ENCODE measurements at places on chromosomes 2 and 18.

DNA sequence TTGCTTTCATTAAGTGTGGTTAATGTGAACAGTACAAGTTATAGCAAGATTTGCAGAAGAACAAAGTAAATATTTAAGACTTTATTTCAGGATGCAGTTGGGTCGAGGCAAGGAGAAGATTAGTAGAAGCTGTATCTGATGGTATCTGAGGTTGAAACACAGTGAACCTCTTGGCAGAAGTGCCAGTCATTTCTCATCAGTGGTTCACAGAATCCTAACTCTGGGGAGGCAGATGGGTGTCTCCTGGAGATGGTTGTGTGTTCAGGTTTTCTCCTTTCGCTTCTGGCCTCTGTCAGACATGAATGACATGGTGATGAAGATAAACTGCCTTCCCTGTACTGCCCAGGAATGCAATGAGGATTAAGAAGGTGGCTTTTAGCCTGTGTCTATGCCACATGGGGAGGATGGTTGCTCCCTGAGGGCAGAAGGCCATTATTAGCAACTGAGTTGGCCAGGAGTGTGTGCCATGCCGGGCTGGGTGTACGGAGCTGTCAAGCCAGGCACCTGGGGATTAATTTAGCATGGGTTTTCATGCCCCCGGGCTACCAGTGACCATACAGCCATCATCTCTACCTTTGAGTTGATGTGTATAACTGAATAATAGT lies 28.0 kb downstream of the MGAT5 start:
- no peak for DNase-seq

DNA sequence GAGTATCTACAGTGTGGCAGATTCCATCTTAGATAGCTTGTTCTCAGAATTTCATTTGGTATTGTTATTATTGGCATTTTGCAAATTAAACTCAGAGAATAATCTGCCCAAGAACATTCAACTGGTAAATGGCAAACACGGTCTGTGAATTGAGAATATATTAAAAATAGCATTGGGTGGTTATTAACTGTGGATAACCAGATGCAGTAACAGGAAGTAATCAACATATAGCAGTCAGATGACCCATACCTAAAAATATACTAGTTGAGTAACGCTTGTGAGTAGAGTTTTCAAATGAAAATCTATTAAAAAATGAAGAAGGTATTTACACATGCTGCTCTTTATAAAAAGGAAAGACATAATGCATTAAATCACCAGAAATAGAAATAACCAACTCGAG lies 129.5 kb downstream of the ZNF804A start:
- no peak for DNase-seq

DNA sequence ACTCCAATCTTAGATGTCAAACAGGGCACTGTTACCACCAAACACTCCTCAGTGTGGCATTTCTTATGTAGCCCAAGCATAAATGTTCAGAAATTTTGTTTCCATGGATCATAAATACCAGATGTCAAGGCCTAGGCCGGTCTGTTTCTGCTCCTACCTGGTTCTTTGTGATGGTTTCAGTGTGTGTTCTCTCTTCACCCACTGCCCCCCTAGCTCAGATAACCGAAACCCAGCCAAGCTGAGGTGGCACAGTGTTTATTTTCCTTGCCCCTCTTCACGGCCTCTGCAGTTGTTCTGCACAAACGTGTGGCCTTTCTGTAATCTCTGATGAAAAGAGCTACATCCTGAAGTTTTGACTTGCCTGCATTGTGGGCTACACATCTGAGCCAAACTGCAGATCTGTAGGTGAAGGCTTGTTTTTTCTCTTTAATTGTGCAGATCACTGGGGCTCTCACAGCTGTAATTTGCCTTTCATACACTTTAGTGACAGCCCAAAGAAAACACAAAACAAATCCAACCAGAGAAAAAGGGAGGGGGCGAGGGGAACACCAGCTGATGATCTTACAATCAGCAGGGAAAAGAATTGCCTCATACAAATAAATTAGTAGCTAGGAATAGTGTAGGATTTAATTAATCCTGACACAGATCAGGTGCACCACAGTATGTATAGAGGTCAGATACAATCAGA lies 99.1 kb downstream of the NRP2 start:
- no peak for DNase-seq

DNA sequence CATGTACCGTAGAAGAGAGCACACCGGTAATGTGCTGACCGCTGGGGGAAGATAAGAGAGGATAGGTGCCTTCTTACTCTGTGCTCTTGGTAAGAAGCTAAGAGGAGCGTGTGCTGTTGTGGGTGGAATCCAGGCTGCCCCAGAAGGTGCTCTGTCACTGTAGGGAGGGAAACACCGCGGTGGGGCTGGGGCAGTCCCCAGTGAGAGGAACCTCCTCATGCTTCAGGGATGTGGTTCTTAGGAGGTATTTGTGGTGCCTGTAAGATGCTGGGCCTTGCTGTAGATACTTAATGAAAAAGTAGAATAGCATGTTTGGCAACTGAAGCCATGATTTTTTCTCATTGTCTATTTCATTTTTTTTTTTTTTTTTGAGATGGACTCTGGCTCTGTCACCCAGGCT lies 1.1 kb downstream of the COLEC11 start:
- DNase-seq, result no peak

- no peak for DNase-seq
These were observed 269.4 kb upstream of the NRXN1 start for GRCh38 chr2:51301381-51301780.

- DNase-seq, result peak; percentile 61
These were observed at the start of gene ZSWIM2 for GRCh38 chr2:186848873-186849578. TSS of gene ZSWIM2 (minus strand) at chr2:186849170. CDS start at chr2:186849130, 40 bp downstream.

- DNase-seq, result peak; percentile 9
These were observed 94.0 kb downstream of the MYCN start for GRCh38 chr2:16034151-16034974.

DNA sequence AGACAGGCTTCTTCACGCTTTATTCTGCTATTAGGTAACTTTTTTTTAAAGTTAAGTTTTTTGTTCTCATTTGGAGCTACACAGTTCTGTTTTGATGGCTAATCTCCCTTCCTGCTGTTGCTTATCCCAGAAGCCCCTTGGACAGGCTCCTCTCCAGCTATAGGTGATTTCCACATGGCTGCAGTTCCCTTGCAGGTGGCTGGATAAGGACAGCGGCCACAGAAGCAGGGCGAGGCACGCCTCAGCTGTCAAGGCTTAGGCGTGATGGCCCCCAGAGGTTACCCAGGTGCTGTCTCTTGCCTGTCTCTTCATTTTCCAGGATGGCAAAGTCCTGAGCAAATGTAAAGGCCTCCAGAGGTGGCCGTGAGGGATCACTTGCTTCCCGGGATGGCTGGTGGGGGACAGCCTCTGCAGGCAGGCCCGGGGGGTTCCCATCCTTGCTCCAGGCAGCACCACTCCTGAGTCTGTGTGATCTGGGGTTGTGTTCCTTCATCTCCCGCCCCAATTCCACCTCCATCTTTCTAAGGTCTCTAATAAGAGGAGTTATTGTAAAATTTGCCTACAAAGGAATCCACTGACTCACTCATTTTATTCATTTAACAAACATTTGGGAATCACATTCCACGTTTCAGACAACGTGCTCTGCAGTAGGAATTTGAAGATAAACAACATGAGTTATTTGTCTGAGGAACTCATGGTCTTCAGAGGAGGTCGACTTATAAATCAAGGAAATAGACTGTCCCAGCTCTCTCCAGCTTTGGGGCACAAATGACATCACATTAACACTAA lies 53.4 kb downstream of the NAPG start:
- peak; percentile 34 for DNase-seq

GRCh38 chr2:45852450-45853150 lies 201.1 kb downstream of the PRKCE start:
- DNase-seq, result no peak

GRCh38 chr2:240106765-240107476 lies 29.2 kb downstream of the COPS9 start:
- DNase-seq, result no peak

DNA sequence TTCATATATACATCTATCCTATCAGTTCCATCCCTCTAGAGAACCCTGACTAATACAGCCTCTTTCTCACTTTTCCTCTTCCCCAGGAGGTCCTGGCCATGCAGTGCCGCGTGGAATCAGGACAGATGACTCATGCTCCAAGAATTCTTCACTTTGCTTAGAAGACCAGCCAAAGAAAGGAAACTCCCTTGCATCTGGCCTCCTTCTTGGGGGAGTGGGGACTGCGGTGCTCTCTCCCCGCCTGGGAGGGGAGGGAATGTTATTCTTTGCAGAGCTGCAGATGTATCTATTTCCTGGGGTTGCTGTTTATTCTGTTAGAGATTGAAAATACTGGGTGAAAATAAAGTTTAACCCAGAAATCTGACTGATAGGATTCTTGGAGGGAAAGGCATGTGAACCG lies 111.5 kb upstream of the SH3BP4 start:
- DNase-seq, result peak; percentile 98

- DNase-seq, result no peak
These were observed 158.8 kb upstream of the CYRIA start for GRCh38 chr2:16824472-16824871.
